CD4-positive, alpha-beta T cell treated with Interleukin-6 for 4 hours (primary cell): ENCODE measurements at places on chromosomes 13 and 19.

GRCh38 chr13:108463340-108463739 lies 166.1 kb upstream of the MYO16 start:
- no peak for DNase-seq

- DNase-seq: no peak
Measured at GRCh38 chr13:100428986-100429385, 159.6 kb downstream of the GGACT start.

- DNase-seq: no peak
Measured at GRCh38 chr13:34826432-34826831, 115.6 kb upstream of the NBEA start.

GRCh38 chr13:108377646-108378206 lies 108.2 kb downstream of the TNFSF13B start:
- DNase-seq: no peak

DNA sequence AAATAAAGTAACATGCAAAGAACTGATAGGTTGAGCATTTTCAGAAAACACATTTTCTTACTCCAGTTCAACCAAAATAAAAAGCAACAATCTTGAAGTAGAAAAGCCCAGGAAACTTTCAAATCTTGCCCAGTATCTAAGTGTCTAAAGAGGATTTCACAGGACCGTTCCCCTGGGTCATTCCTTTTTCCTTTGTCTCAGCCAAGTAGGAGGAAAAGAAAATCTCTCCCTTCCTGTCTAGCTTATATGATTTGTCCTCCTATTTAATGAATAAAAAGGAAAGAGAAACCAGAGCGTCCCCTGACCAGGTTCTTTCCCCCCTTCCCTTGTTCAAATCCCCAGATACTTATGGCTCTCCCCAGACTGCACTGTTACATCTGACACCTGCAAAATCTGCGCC lies 248.0 kb downstream of the KCTD12 start:
- no peak for DNase-seq

GRCh38 chr13:112103260-112103838 lies 36.4 kb downstream of the SOX1 start:
- DNase-seq: no peak

- DNase-seq: peak; percentile 37
Measured at GRCh38 chr19:1883784-1884183, 1.5 kb downstream of the ABHD17A start.

GRCh38 chr13:72849571-72849970 lies 67.6 kb downstream of the PIBF1 start:
- no peak for DNase-seq

DNA sequence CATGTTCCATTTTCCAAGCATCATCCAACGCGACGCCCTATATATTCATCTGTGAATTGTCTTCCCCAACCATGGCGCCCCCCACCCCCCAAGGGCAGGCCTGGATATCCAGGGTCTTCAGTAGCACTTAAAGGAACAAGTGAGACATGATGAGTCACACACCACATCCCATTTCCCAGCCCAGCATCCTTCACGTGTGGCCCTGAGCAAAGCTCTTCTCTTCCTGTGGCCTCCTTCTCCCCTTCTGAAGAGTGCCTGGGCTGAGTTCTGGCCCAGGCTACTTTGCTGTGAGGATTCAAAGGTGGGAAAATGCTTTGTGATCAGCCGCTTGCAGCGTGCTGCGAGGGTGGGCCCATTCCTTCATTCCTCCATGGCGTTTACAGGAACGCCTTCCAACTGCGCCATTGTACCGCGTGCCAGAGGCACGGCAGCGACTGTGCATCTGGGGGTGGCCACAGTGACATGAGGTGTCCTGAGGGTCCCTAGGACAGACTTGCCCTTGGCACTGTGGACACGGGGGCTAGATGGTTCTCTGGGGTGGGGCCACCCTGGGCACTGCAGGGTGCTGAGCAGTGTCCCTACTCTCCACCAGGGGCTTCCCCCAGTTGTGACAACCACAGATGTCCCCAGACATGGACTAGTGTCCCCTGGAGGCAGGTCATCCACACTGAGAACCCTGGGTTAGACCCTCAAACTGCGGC lies 11.7 kb downstream of the PLIN4 start:
- no peak for DNase-seq

DNA sequence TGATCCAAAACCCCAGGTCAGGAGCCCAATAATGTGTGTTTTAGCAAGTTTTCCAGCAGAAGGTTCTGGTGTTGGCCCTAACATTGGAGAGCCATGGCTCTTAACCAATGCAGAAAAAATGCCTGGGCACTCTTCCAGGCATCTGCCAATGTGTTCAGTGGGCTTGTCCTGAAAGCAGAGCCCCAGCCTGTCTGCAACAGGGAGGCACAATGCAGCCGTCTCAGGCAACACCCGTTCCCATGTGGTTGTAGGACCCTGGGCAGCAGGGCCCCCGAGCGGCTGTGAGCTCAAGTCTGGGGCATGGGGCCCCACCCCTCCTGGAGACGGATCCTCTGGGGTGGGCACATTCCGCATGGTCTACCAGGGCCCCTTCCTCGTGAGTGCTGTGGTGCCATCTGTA lies 58.1 kb upstream of the SIAH3 start:
- no peak for DNase-seq

DNA sequence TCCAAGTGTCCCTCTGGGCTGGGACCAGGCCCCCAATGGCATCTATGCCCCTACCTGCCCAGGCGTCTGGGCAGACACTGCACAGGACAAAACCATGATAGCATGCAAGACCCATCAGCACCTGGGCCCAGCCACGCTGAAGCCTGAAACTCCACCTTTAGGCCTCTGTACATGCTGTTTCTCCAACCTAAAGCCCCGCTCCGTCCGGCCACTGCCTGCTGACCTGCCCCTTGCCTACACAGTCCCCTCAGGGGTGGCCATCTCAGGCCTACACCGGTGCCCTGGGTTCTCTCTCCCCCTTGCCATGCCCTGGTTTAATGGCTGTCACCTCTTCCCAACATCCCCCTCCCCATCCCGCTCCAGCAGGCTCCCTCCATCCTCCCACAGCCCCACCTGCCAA lies 15.3 kb downstream of the GJA3 start:
- no peak for DNase-seq

- no peak for DNase-seq
Measured at GRCh38 chr13:79003989-79004898, 345.3 kb upstream of the OBI1 start.

GRCh38 chr19:45350477-45351058 lies 10.0 kb downstream of the KLC3 start:
- no peak for DNase-seq

- DNase-seq: no peak
Measured at GRCh38 chr19:18666317-18666716, 17.2 kb upstream of the CRTC1 start.

- peak; percentile 88 for DNase-seq
Measured at GRCh38 chr13:76886292-76887075, at the start of gene KCTD12. Gene KCTD12, minus strand, starts transcription at chr13:76886405. Its CDS starts 257 bp downstream, at chr13:76886148.

DNA sequence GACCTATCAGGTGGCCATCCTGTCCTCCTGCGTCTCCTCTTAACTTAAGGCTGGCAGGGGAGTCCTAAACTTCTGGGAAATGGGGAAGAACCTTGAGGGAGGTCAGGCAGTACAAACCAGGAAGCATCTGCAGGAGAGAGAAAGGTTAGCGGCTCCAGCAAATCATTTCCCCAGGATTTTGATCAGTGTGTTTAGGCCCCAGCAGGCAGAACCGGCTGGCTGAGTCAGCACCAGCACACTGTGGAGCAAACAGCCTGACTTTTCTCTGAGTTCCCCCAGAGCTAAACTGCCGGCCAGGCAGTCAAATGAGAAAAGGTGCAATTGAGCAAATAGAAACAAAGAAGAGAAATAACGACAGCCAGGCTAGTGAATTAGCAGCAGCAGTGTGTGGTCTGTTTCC lies 46.7 kb upstream of the MEDAG start:
- no peak for DNase-seq

- DNase-seq: peak; percentile 82
Measured at GRCh38 chr13:44918326-44919103, 70.8 kb downstream of the NUFIP1 start.

GRCh38 chr13:59451236-59451635 lies 712.5 kb downstream of the DIAPH3 start:
- DNase-seq: no peak

- DNase-seq: peak; percentile 94
Measured at GRCh38 chr19:54168174-54168917, 4.6 kb downstream of the TMC4 start.

- no peak for DNase-seq
Measured at GRCh38 chr19:58569191-58569942, 3.8 kb downstream of the MZF1 start.

GRCh38 chr13:37187105-37187504 lies 81.6 kb upstream of the CSNK1A1L start:
- no peak for DNase-seq

DNA sequence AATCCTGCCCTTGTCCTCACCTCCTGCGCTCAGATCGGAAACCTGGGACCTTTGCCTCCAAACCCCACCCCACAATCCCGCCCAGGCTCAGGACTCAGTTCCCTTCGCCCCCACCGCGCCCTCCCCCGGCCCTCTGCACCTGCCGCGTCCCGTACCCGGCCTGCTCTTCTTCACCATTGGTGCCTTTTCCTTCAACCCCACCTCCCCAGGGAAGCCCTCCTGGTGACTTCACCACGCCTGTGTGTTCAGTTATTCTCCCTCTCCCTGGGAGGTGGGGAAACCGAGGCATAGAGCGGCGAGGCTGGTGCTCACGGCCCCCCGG lies 19.3 kb upstream of the TCF3 start:
- no peak for DNase-seq

DNA sequence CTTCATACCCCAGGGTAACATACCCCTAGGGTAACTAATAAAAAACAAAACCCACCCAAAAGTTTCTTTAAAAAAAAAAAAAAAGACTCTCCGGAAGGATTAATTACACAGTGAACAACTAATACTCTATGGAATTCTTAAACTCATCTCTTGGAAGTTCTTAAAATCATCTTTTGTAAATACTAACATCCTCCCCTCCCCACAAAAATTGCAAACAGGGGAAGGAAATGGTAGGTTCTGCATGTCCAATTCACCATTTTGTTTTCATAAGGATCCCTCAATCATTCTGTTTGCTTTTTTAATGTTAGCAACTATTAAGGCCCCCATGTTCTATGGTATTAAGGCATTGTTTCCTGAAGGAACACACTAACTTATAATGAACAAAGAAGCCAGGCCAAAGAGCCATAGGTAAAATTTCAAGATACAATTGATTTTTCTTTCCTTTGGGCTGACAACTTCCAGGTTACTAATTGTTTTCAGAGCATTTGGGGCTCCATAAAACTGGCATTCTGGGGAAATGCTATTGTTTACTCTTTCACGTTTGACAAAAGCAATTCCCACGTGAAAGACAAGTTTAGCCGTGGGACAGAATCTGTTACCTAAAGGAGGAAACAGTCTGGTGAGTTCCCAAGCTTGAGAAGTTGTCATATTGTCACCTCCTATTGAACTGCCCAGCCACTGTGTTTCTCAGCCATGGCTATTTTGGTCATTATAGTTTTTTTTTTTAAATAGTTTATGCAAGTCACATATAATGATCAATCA lies 107.0 kb downstream of the FLT1 start:
- no peak for DNase-seq

- DNase-seq: peak; percentile 91
Measured at GRCh38 chr13:99656092-99656745, 154.9 kb downstream of the TM9SF2 start.

- no peak for DNase-seq
Measured at GRCh38 chr13:110234532-110234931, 72.4 kb downstream of the COL4A1 start.

DNA sequence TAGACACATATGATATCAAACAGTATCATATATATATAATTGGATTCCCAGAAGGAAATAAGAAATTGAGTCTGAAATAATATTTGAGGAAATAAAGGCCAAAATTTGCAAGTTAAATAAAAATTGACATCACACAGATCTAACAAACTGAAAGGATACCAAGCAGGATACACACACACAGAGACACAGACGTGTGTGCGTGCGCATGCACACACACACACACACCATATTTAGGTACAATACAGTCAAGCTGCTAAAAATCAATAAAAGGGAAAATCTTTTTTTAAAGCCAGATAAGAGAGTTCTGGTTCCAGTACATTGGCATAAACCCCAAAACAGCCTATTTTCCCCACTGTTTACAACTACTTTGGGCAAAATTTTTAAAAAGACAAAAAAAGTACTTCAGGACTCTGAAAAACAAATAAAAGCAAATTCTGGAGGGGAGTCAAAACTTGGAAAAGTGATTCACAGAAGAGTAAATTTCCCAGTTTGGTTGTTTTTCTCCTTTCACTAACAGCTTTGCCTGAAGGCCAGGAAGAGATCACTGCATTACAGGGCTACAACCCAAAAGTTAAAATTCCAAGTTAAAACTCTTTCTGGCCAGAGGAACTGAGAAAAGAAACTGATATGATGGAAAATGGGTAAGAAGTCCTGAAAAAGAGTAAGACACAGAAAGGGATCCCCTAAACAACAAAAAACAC lies 16.2 kb downstream of the MYCBP2 start:
- no peak for DNase-seq

DNA sequence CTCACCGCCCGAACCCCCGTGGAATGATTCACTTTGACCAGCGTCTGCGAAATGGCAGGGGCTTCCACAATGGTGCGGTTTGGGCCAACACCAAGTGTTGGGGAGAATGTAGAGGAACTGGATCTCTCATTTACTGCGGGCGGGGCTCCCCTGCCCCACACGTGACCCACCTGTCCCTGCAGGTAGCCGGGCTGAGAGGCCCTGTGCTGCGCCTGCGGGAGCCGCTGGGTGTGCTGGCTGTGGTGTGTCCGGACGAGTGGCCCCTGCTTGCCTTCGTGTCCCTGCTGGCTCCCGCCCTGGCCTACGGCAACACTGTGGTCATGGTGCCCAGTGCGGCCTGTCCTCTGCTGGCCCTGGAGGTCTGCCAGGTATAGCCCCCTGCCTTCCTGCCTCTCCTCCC lies 5.8 kb upstream of the FLT3LG start:
- no peak for DNase-seq

DNA sequence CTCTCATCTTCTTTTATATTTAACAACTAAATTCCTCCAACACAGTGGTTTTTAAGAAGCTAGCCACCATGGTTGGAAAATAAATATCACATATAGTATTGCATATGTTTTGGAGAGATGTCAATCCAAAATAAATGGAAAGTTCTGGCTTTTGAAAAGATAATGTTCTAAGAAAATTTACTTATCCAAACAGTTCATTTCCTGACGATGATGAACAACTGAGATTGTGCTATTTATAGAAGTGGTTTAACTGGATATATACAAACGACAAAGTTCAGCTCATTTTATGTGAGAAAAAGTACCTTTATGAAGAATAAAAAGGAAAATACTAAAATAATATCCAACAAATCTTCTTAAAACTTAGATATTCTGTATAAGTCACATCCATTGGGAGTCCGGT lies 174.7 kb downstream of the MZT1 start:
- no peak for DNase-seq

GRCh38 chr19:489418-490196 lies 6.7 kb upstream of the MADCAM1 start:
- no peak for DNase-seq

- no peak for DNase-seq
Measured at GRCh38 chr19:17435218-17435617, 13.2 kb downstream of the TMEM221 start.

DNA sequence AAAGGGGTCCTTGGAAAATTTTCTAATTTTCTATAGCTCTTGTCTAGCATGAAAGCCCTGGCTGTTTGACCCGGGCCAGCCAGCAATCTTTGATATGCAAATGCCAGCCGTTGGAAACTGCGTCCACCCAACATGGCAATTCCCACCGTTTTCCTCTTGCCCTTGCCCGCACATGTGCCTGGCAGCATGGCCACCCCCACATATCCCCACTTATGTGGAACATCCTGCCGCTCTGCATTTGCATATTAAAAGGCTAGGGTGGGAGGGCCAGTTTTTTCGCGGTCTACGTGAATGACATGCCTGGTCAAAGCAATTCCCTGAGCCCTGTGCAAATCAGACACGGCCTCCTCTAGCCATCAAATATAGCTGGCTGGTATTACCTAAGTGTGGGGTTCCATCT lies 110.3 kb upstream of the TDRD3 start:
- DNase-seq: no peak

- DNase-seq: peak; percentile 23
Measured at GRCh38 chr13:108220041-108220440, 1.8 kb downstream of the ABHD13 start.
